ENCODE measurements at places on chromosomes 7 and 10.
A peak's percentile ranks its signal among the peaks of the same experiment; 100 is the strongest.

- DNase-seq, result no peak
Measured at GRCh38 chr7:42743077-42743858, 168.6 kb downstream of the C7orf25 start.

DNA sequence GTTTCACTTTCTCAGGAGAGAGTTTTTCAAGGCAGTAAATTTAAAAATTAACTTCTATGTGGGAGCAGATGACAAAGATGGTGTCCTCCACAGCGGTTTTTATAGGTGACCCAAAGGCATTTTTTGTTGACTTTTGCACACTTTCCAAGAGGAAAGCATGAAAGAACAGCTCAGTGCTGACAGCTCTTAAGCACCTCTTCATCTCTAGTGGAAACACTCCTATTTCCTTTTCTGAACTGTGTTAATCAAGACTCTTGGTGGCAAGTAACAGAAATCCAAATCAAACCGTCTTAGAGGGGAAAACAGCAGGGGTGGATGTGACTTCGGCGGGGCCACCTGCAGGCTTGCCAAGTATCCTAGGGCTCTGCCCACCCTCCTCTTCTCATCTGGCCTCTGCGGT, 71.8 kb upstream of the GATA3 start:
- no peak for DNase-seq

GRCh38 chr10:123262456-123262855, 108.3 kb downstream of the BUB3 start:
- no peak for DNase-seq

GRCh38 chr7:70544016-70544415, 587.9 kb upstream of the GALNT17 start:
- no peak for DNase-seq

GRCh38 chr10:114336823-114337509, 67.3 kb downstream of the AFAP1L2 start:
- no peak for DNase-seq

DNA sequence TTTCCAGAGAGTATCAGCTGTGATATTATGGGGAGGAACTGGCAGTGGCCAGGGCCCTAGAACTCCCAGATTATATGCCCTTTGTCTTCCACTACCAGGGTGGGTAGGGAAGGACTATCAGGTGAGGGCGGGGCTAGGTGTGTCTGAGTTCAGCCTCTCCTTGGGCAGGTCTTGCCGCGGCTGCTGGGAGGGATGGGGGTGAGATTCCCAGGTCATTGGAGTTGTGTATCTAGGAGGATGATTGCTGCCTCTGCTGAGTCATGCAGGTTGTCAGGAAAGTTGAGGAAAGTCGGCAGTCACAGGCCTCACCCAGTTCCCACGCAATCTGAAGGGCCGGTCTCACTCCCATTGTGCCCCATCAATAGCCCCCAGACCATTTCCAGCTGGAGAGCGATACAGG, 185.2 kb downstream of the DKK1 start:
- no peak for DNase-seq

DNA sequence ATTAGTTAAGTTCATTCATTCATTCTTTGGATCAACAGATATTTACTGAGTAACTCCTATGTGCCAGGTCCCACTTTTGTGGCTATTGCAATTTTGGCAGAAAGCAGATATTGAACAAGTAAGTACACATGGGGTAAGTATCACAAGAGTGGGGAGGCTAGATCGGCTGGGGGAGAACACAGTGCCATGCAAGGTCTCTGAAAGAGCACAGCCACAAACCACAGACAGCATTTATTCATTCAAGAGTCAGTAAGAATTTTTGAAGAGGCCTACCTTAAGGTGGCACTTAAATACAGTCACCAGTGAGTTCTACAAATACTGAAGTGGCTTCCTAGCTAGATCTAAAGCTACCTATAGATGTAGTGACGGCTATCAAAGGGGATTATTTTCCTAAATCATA, 304.2 kb downstream of the RNLS start:
- no peak for DNase-seq

DNA sequence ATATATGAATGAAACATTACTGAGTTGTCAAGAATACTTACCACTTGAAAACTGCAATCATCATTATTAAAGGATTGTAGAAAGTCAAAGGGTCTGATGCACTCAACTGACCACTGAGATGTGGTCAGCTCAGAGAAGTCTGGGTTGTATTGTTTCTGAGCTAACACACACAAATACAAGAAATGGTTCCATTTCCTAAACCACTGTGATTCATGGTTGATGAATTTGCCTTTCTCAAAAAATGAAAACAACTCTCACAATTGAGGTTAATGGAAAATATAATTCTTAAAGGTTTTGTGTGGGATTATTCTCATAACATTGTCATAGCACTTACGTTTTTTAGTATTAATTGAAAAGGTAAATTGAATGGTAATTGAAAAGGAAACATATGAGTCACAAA, 45.6 kb upstream of the TAS2R16 start:
- DNase-seq, result no peak

DNA sequence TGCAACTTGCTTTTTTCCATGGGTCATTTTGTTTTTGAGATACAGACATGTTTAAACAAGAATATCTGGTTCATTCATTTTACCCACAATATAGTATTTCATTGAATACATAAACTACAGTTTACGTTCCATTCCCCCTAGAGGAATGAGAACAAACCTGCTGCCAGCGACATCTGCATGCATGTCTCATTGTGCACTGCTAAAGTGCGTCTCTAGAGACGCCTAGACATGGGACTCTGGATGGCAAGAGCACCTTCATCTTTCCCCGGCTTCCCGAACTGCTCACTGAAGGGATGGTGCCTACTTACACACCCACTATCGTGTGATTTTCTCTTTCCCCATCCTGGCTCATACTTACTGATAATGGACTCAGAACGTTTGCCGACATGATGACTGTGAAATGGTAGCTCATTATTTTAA, 1.2 kb upstream of the ZNF777 start:
- DNase-seq, result no peak

DNA sequence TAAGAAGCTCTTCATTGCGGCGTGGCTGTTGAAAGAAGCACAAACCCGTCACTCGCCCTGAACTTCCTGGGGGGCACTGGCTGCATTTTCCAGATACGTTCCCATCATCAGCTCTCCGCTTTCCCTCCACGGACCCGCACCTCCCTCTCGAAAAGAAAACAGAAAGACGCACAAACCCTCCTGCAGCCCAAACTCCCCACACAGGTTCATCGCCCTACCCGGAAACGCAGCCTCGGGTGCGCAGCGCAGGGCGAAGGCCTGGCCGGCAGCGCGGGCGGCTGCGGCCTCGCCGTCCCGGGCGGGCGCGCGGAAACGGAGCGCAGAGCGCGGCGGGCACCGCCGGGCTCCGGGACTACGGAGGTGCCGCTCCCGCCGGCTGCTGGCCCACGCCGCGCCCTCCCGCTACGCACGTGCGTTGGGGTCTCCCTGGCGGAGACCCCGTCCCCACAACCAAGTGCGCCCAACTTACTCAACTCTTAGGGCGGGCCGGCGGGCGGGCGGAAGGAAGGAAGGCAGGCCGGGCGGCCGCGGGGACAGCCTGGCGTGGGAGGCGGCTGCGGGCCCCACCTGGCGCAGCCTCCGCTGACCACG, 822 bp downstream of the ZNF800 start:
- DNase-seq, result no peak

DNA sequence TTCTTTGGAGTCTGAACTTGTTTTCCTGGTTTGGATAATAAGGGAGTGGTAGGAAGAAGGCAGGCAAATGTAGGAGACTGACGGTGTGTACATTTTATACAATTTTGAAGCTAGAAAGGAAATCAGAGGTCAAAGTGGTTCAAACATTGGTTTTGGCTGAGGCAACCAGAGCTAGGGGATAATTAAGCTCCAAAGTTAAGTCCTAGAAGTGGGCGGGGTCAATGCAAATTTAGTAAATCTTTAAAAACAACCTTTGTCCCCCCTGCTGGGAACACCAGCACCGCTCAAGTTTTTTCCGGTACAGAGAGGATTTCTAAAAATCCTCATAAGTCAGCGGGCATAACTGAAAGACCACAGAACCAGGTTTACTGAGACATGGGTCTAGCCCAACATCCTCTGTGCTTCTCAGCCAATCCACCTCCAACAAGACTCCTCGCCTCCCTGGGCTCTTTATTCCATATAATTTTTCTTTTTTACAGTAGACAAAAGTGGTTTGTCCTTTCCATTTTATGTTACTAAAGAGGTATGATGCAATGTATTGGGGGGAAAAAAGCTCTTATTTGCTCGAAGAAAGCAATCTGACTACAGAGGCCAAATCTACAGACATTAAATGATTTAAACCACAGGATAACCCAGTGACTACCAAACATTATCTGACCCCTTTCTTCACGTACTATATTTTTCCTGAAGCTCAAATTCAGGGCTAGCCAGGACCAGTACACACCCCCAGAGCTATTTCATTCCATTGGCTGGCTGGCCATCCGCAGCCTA, 1.6 kb downstream of the GLUD1 start:
- DNase-seq, result no peak

- DNase-seq, result no peak
Measured at GRCh38 chr7:88200789-88201188, 19.0 kb downstream of the SRI start.

- DNase-seq, result no peak
Measured at GRCh38 chr7:137923380-137923779, 76.6 kb upstream of the DGKI start.

DNA sequence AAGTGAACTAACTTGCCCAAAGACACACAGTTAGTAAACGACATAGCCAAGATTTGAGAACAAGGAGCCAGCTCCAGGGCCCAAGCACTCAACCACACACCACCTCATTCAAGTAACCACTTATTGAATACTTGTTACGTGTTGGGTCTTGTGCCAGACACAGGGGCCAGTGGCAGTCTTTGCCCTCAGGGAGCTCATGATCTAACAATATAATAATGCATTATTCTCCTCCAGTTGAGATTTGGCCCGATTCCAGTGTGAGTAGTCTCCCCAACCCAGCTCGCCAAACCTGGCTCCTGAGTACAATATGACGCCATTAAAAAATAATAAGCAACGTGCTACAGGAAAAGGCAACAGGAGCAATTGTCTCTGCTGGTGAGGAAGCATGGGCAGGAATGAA, 14.4 kb upstream of the STK17A start:
- DNase-seq, result no peak

DNA sequence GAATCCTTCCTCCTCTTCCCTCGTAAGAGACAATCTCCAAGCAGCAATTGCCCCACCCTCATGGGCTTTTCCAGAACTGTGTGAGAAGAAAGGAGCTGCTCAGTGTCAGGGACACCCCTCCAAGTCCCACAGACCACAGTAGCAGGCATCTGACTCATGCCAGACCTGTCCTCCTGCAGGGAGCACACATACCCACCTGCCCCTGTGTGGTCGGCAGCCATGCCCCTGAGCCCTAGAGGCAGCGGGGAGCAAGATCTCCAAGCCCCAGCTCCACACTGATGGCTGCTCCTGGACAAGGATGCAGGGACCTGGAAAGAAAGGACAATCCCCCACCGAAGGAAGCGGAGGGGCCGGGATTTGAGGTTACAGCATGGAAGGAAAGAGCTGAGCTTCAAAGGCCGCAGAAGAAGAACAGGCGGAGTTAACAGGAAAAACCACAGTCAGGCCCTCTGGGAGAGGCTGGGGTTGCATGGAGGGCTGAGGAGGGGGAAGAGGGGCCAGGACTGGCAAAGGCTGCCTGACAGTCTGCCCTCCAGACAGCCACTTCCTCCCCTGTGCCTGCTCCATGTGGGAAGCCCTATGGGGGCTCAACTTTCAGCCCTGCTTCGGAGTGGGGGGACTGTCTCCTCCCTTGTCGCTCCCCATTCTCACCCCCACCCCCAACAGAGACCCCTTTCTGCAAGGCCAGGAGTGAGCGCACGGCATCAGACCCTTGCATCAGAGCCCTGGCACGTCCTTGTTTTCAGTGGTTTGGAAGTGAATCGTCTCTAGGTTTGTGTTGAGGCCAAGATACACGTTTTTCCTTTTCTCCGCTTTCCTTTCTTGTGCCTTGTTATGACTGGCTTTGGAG, 46.8 kb downstream of the ASB13 start:
- no peak for DNase-seq

- DNase-seq, result no peak
Measured at GRCh38 chr7:68009716-68010115, 1013.1 kb downstream of the TYW1 start.

DNA sequence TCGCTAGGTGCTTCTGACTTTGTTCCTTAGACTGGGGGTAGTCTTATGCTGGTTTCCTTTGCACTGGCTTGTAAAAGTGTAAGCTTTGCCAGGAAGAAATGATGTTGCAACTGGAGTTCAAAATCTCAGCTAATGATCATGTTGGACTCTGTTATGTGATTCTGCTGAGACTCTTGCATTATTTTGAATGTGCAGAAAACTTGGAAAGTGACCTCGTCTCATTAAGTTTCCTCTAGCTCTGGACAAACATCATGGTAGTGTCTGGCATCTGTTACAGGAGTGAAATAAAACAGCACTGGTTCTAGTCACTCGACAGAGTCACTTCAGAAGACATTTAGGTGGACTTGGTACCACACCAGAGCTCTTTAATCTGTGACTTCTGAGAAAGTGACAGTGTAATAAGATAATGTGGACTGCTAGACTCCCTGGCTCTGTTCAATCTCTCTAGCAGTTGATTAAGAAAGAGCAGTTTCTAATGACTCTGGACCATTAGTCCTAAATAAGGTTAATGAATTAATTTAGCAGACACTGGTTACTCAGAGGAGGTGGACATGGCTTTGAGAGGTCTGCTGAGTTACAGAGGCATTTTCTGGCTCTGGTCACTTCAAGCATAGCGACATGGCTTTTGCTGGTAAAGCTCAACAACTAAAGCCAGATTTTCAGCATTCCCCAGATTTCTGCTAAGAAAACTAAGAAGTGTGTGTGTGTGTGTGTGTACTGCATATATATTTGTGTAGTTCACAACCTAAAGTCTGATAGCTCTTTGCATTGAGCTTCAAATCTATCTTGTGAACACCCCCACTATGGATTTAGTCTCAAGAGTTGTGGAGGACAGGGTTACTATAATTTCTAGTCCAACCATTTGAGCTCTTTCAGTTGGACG, 2.0 kb downstream of the NRP1 start:
- no peak for DNase-seq

DNA sequence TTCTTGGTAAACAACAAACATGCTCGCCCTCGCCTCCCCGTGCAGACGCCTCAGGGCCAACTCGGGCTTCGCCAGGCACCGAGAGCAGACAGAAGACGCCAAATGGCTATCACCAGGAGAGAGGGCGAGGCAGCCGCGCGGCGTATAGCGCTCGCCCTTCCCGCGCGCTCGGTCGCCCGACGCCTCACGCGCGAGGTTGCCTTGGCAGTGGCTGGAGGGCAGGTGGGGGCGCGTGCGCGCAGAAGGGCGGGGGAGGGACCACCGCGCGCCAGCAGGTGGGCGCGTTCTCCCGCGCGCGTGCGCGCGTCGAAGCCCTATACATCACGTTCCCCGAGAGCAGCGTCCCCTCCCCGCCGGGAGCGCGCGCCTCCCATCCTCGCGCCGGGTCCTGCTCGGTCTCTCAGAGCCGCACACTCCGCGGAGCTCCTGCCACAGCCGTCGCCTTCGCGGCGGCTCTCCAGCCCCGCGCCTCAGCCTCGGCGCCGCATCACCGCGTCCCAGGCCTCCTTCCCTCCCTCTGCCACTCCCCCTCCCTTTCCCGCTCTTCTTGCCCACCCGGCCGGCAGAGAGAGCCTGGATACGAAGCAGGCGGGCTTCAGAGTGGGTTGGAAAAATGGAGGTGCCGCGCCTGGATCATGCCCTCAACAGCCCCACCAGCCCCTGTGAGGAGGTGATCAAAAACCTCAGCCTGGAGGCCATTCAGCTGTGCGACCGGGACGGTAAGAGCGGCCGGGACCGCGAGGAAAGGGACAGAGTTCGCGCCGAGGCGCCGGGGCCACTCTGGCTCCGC, at the start of gene PHYHIPL:
PHYHIPL (plus strand) TSS at position 403 of the 790 bp plus-strand sequence; CDS start at position 614, 211 bp downstream.
- peak; percentile 44 for DNase-seq

Data from dorsolateral prefrontal cortex (tissue), 122 donors.